ENCODE measurements at places on chromosomes 5 and 9. TPM values are rescaled to one million over a fixed set of nuclear protein-coding genes. Genes with fewer than 3 reads are reported as not detected.

DNA sequence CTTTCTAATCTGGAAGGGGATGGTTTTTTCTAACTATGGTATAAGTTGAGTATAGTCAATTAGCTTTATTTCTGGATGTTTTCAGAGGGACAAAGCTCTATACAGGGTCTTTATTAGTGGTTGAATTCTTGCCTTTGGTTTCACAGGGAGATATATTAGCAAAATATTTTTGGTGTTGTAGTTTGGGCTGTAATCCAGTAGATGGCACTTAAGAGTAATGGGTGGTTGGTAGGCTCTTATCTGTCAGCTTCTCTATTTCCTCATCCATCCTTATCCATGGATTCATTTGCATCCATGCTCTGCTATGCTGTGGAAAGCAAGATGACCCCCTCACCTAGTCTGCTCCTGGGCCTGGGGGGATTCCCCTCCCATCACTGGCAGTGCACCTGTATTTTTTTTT, 363.6 kb upstream of the CYLC2 start:
- DNase-seq = no peak
- H3K4me3 ChIP-seq = no peak overlapping the region
- H3K27me3 ChIP-seq = no peaks in the 10 kb centered on the region
- no peak overlapping the region for H3K27ac ChIP-seq
- H3K36me3 ChIP-seq = no peaks in the 10 kb centered on the region
- no peaks in the 10 kb centered on the region for H3K4me1 ChIP-seq

DNA sequence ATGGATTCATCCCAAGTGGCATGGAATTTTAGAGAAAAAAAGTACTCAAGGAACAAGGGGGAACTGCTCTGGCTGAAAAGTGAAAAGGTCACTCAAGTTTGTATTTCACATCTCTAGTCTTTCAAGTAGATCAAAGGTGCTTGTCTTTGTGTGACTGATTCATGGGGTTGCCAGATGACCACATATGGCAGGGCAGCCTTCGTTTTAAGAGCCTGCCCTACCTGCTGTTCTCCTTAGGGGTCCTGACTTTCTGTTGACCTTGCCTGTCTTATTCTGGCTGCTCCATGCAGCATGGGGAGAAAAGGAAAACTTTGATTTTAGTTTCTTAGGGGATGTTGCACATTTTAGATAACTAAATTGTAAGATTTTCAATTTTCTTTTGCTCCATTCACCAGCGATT, 877.7 kb downstream of the TLE1 start:
- H3K27ac ChIP-seq = no peak overlapping the region
- no peaks in the 10 kb centered on the region for H3K4me1 ChIP-seq
- no peaks in the 10 kb centered on the region for H3K36me3 ChIP-seq
- no peaks in the 10 kb centered on the region for H3K27me3 ChIP-seq

Gene PDCD1LG2
- 2.2 TPM for total RNA-seq

Gene EXD3
- total RNA-seq = 13.2 TPM

Gene SLC46A2
- total RNA-seq = not detected

DNA sequence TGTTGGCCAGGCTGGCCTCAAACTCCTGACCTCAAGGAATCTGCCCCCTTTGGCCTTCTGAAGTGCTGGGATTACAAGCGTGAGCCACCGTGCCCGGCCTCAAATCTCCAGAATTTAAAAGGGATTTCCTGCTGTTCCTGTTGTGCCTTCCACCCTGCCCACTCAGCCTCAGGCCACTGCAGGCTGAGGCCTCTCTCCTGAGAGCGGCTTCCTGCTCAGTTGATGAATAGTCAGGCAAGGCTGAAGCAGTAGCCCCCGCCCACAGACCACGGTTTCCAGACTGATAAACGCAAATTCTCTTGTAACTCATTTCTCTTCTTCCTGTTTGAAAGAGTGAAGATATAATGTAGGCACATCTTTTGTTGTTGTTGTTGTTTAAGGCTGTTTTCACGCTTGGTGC, 127.0 kb upstream of the PLCXD3 start:
- no peak overlapping the region for H3K27ac ChIP-seq
- DNase-seq = no peak
- H3K27me3 ChIP-seq = peaks cover 5% of the 10 kb centered on the region
- H3K4me1 ChIP-seq = no peaks in the 10 kb centered on the region
- H3K36me3 ChIP-seq = no peaks in the 10 kb centered on the region

- no peaks in the 10 kb centered on the region for H3K4me1 ChIP-seq
- no peak overlapping the region for H3K27ac ChIP-seq
- no peaks in the 10 kb centered on the region for H3K27me3 ChIP-seq
Observed at GRCh38 chr5:95669540-95669939, 13.3 kb downstream of the SPATA9 start.

Gene PNPLA7
- total RNA-seq = 4.4 TPM

All from activated CD4-positive, alpha-beta T cell treated with anti-CD3 and anti-CD28 coated beads, Interleukin-2, amount 10 ng/mL, durations not matched to agents 7 days and 5 days (primary cell).